ENCODE measurements at places on chromosomes 1 and 21.

DNA sequence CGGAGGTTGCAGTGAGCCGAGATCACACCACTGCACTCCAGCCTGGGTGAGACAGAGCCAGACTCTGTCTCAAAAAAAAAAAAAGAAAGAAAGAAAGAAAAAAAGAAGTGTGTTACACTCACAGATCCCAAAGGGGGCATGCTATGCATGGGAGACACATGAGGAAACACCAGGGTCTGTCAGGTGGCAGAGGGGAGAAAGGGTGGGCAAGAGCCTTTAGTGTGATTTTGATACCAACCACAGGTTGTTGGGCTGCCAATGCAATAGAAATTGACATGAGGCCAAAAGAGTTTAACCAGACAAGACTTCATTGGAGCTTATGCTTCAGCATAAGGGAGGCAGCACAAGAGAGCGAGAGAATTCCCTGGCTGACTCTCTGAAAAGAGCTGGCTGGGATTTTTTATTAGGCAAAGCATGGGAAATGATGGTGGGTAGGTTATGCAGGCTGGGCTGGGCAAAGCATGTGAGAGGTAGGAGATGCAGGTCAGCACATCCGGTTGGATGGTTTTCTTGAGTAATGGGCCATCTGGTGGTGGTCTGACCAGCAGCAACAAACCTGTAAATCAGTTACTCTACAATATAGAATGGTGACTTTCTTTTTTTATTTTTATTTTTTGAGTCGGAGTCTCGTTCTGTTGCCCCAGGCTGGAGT is 11.7 kb upstream of the EXTL1 start:
- DNase-seq: no peak

- DNase-seq: no peak
Measured at GRCh38 chr1:234881893-234882771, 246.5 kb downstream of the TOMM20 start.

DNA sequence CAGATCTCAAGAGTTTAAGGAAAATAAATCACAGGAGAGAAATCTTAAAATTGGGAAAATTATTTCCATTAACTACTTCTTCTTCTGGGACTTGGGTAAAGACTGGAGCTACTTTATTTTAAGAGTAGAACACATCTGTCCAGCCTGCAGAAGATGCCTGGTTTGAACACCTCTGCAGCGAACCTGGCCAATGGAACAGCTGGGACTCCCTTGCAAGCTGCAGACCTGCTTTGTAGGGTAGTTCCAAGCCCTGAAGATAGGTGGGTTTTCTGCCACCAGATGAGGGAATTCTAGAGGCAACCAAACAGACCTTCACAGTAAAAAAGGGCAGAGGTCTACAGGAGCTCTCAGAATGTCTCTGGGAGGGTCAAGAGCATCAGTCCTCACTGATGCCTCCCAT is 86.5 kb upstream of the CACNA1E start:
- no peak for DNase-seq

- DNase-seq: no peak
Measured at GRCh38 chr21:26177746-26178426, 7.3 kb upstream of the APP start.

GRCh38 chr1:230103306-230104173 is 36.5 kb downstream of the GALNT2 start:
- no peak for DNase-seq

DNA sequence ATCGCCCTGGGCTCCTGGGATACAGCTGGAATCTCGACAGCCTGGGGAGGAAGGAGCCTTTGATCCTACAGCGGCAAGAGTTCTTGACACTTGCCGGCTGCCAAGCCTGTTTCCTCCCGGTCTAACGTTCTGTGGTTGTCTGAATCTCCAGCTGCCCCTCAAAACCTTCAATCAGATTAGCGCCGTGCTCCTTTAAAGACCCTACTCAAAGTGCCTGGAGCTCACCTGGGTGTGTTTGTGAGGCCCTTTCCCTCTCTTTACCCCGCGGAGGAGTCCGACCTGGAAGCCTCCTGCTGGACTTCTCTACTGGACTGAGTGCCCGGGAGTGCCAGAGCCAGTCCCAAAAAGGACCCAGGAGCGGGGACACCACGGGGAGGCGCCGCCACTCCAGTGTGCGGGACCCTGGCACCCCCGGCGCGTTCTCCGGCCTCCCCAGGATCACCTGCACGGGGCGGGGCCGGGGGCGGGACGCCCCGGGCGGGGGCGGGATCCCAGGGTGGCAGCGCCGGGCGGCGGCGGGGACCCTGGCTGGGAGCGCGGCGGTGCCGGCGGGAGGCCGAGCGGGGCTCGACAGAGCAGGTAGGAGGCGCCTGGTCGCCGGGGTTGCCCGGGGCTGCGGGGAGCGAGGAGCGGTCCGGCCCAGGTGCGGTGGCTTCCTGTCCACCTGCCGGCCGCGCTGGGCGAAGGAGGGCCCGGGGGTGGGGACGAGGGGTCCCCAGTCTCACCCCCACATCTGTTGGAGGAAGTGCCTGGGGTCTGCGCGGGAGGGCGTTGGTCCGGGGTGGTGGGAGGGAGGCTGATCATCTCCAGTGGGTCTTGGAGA is at the start of gene NCMAP:
Gene NCMAP (plus strand): TSS at position 497 of the 823 bp plus-strand sequence. CDS start 39,344 bp downstream, outside the sequence.
- no peak for DNase-seq

DNA sequence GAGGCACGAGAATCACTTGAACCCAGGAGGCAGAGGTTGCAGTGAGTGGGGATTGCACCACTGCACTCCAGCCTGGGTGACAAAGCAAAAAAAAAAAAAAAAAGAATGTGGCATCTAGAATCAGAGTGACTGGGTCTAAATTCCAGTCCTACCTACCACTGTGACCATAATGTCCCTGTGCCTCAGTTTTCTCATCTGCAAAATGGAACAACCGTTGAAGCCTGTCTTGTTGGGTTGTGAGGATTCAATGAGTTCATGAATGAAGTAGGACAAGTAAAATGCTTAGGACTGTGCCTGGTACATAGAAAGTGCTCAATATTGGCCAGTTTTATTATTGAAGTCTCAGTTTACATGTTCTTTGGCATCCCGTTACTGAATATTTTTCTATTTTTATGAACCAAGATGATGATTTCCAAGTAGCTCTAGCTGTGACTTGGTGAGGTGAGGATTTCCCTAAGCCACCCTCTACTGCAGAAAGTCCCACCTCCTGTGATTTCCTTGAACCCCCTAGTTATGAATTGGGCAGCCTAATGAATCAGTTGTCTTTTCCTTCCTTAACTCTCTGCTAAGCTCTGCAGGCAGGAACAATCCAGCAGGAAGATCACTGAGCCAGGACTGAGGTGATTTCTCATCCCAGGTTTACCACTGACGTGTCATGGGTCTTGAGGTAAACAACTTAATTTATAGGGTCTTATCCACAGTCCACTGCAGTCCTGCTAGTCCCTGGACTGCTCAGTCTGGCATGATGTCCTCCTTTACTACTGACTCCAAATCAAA is 18.9 kb upstream of the MEAF6 start:
- DNase-seq: no peak

DNA sequence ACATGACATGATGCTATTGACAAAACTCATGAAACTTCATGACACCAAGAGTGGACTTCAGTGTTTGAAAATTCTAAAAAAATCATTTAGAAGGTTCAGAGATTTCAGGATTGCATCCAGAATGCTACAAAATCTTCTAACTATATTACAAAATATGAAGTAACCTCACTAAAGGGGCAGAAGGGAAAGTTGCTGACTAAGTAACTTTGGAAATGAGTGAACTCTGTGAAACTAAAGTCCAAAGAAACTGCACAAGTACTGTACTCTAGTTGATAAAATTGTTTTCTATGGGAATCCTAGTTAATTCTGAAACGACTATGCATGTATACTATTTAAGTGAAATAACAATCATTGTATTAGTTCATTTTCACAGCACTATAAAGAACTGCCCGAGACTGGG is 184.4 kb downstream of the LYPLAL1 start:
- no peak for DNase-seq

Data from cerebellar nuclear complex (tissue), 1 donor.